ENCODE measurements at places on chromosomes 7 and 10.
A peak's percentile ranks its signal among the peaks of the same experiment; 100 is the strongest.

- no peak for DNase-seq
Measured at GRCh38 chr10:96366508-96366907, 7.7 kb upstream of the OPALIN start.

DNA sequence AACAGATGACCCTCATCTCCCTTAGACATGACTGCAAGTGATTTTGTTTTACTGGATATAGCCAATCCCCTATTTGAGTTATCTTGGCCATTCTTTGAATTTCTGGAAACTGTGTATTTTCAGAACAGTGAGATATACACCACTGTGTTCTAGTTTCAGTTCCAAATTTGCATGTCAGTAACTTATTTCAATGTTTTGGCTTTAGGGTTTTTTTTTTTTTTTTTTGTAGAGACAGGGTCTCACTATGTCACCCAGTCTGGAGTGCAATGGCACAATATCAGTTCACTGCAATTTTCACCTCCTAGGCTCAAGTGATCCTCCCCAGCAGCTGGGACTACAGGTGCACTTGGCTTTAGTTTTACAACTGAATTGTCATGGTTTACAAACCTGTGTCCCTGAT, 67.2 kb downstream of the ATAD1 start:
- DNase-seq = no peak

DNA sequence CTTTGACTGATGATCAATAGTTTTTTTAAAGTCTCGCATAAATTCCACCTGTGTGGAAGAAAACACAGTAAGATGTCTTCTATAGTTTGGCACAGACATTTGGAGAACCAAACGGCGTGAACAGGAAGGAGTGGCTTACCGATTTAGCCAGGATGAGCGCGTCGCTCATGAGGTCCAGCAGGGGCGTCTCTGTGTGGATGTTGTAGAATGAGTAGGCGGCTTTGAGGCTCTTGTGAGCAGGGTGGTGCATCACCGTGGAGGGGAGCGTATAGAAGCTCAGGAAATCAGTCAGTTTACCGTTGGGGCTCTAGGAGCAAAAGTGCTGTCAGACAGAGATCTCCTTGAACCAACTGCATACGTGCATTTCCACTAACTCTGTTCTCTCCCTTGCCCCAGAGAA, 15.5 kb downstream of the RPP38 start:
- no peak for DNase-seq

- no peak for DNase-seq
Measured at GRCh38 chr7:97357459-97357858, 240.0 kb downstream of the SDHAF3 start.

GRCh38 chr7:128863433-128863989, 855 bp downstream of the ATP6V1F start:
- no peak for DNase-seq

GRCh38 chr7:27351137-27351536, 108.5 kb downstream of the EVX1 start:
- DNase-seq = peak; percentile 73

DNA sequence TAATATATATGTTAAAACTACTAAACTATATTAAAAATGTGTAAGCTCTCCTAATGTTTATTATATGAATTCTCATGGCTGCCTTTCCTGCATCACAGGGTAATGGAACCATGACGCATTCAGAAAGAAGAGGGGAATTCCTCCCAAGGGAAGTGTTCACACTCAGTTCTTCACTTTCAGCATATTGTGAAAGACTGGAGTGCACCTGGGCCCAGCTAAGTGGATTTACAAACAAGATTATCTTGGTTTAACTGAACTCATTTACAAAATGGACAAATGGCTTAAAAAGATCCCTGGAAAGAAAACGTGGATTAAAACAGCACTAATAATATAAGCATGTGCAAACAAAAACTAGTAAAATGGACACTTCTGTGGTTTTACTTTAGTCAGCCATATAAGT, 149.8 kb downstream of the DOCK4 start:
- no peak for DNase-seq

DNA sequence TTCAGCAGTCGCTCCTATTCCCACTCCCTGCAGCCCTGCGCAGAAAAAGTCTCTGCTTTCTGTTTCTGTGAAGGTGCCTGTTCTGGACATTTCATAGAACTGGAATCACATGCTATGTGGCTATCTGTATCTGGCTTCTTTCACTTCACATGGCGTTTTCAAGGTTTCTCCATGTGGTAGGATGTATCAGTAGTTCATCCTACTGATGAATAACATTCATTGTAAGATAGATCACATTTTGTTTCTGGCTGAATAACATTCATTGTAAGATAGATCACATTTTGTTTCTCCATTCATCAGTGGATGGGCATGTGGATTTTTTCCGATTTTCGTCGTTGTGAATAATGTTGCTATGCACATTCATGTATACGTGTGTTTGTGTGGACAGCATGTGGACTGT, 44.5 kb downstream of the HSPA12A start:
- no peak for DNase-seq

- DNase-seq = no peak
Measured at GRCh38 chr7:40700653-40701421, 566.0 kb downstream of the SUGCT start.

DNA sequence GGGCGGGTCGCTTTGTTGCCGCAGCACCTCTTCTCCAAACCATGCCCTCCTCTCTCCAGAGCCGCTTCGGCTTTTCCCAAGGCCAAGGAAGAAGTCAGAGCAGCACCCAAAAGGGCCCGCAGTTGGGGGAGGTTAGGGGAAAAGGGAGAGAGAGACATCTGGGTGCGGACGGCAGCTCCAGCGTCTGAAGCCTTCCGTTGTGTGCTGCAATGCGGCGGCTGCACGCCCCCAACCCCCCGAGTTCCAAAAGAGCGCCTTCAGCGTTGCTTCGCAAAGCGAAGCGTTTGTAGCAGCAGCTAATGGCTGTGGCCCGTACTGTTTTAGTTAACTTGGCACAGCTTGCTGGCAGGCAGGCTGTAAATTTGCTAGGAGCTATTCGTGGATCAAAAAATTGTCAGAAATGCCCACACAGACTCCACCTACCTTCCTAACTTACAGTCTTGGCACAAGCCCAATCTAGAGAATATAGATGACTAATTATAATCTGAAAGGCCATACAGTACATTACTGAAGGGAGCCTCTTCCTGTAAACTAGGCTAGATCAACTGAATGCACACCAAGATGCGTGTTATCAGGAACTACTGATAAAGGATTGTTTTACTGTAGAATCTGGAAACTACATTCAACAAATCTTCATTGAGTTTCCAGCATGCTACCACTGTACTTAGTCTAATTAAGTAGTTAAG, 1.1 kb upstream of the KBTBD2 start:
- DNase-seq = no peak

DNA sequence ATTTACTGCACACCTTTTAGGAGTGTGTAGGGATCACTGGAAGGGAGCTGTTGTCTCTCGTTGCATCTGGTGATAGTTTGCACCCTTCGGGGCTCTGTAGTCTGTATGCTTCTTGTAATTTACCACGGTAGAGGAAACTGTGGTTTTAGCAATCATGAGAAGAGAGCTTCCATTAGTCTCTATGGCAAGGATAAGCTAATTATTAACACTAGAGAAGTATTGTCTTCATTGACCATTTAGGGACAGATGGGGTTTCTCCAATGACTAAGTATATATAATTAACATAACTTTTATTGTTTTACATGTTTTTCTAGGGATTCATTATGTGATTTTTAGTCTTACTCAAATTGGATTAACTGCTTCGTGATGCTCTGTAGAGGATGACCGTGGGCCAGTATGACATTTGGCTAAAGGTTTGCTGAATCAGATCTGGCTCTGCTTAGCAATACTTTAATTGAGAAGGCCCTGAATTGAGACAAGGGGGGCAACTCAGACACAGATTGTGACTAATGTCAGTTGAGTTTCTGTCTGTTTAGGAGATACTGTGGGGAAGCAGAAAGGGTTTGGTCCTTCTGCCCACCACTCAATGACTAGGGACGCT, 8.7 kb downstream of the SLC18A2 start:
- no peak for DNase-seq

- no peak for DNase-seq
Measured at GRCh38 chr10:71920540-71921323, 43.5 kb upstream of the CHST3 start.

DNA sequence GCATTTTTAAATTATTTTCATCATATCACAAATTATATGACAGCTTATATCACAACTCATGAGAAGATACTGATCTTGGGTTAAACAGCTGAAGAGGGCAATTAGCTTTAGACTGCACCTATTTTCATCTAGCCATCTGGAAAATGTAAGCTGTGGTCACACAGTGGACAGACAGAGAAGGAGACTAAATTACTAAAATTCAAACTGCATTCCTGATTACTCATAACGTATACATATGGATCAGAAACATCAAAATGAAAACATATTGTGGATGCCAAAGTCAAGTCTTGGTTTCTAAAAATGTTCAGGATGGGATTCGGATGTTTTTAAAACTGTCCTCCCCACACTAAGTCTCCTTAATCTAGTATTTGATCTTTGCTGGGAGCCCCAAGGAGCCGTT, 6.6 kb downstream of the BBIP1 start:
- no peak for DNase-seq

DNA sequence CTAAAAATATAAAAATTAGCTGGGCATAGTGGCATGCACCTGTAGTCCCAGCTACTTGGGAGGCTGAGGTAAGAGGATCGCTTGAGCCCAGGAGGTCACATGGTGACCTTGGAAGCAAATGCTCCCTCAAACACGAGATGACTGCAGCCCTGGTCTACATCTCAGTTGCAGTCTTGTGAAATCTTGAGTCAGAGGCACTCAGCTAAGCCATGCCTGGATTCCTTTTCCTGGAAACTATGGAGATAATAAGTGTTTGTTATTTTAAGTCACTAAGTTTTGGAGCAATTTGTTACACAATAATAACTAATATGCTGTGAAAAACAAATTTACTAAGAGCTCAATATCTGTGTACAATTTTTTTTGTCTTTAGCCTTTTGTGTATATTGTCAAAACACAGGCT, 284.3 kb upstream of the KAT6B start:
- no peak for DNase-seq

DNA sequence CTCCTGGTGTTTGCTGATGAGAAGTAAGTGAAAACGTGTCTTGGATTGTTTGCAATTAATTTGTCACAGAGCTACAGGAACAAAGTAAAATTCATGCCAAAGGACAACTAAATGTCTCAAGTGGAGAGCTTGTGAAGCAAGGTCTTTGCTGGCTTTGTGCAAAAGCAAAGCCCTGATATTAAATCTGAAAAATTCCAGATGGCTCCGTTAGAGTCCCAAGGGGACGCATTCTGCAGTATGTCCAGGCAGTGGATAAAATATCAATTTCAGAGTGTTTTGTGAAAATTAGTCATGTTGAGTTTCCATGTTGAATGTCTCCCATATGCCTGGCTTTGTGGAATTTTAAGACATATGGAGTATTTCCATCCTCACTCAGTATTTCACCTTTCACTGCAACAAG, 102.5 kb upstream of the PTN start:
- no peak for DNase-seq

GRCh38 chr7:37045681-37046179, 321.4 kb upstream of the AOAH start:
- no peak for DNase-seq

DNA sequence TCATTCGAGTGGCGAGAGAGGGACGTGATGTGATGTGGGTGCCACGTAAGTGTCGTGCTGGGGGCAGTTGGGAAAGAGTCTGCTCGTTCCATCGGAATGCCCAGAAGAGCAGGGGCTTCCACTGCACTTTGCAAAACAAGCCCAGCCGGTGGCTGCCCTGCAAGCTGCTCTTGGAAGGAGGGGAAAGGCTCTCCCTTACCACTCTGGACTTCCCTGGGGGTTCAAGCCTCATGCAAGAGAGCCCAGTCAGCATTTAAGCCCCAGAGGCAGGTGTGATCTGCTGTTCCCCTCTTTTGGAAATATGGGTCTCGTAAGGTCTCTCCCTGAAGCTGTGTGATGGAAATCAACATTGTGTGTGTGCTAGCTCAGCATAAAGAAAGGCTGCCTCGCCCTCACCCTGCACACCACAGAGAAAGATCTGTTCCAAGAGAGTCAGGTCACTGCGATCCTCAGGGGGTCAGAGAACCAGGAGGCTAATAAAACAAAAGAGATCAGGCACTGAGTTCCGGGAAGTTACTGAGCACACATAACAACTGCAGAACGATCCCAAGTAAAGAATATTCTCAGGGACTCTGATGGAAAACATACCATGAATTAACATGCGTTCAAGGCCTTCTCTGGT, 212.5 kb downstream of the ADAM12 start:
- no peak for DNase-seq

- DNase-seq = no peak
Measured at GRCh38 chr10:123464430-123465323, 201.5 kb upstream of the GPR26 start.

- no peak for DNase-seq
Measured at GRCh38 chr7:12281038-12281437, 69.9 kb downstream of the TMEM106B start.

- no peak for DNase-seq
Measured at GRCh38 chr10:54880996-54881395, 80.0 kb upstream of the PCDH15 start.

DNA sequence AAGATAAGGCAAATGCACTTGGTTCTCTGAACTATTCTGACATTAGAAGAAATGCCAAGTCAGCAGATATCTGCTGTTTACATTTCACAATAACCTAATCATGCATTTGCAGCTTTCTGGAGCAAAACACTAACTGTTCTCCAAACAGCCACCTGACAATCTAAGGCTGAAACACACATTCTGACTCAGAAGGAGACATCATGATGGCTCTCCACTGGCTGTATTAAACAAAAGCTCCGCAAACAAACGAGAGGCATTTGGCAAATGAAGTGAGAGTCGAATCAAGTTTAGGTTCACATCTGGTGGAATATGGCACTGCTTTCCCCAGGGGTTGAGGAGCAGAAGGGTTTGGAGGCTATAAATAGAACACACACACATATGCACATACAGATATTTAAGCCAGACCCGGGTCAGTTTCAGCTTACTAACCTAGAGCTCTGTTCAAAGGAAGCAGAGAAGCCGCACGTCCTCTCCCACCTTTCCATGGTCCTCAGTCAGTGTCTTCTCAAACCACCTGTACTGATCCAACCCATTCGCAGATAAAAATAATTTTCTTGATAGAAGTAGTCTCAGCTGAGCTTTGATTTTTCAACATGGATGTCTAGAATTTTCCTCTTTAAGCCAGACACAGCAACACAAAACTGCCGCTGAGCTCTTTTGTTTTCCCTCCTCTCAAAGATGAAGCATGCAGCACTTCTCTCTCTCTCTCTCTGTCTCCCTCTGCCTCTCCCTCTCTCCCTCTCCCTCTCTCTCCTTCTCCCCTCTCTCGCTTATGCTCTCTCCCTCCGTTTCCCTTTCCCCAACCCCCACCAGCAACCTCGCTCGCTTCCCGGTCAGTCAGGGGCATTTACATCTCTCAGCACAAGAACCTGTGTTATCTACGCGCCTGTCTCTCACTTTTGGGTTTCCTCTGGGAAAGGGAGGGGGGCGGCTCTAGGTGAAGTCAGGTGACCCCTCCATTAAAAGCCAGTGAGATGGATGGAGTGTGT, 682.8 kb downstream of the MAGI2 start:
- peak; percentile 20 for DNase-seq

GRCh38 chr7:79282070-79282694, 171.3 kb downstream of the MAGI2 start:
- DNase-seq = no peak

- no peak for DNase-seq
Measured at GRCh38 chr10:63481815-63482421, 16.1 kb upstream of the JMJD1C start.

Measured in NCI-H2081 treated with DMSO at 0.1 percent for 48 hours (cell line).